Psoas muscle (tissue), 8 donors: ENCODE measurements at places on chromosomes 12 and 14. TPM values are rescaled to one million over a fixed set of nuclear protein-coding genes. Genes with fewer than 3 reads are reported as not detected.

CLEC9A gene
- total RNA-seq: not detected

SLC25A29 gene
- total RNA-seq: 14.8 TPM

POTEM gene
- not detected for total RNA-seq

FAM90A1 gene
- total RNA-seq: not detected

- DNase-seq: peak; percentile 82
Measured at GRCh38 chr12:10220398-10221077, 7.9 kb downstream of the GABARAPL1 start.

GRCh38 chr14:101960225-101960624 is 4.1 kb upstream of the DYNC1H1 start:
- DNase-seq: no peak

DNA sequence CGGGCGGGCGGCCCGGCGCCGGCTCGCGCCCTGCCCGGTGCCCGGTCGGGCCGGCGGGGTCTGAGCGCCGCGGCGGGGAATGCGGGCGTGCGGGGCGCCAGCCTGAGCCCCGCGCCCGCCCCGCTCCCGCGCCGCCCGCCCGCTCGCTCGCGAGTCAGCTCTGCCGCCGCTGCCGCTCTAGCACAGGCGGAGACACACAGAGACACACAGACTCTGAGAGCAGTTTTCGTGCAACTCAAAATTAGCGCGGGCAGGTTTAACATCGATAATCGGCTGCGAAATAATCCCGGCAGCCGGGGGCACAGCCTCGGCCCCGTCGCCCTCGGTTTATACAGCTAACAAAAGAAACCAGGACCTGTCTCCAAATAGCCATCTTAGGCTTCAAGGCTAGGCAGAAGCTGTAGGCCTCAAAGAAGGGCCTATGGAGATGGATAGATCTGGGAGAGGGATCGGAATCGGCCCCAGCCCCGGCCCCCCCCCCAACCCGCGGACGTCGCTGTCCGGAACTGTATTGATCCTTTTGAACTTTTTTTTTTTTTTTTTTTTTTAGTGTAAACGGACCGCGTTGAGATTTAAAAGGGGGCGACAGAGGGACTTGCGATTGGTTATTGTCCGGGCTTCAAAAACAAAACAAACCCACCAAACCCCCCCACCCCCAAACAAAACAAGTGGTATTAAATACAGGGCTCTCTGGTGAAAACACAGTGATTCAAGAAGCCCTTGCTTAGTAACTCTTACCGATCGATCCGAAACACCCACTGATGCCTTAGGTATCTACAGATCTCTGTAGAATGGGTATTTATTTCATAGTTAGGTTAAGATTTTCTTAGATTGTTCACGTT is 1.1 kb downstream of the ARID2 start:
- peak; percentile 64 for DNase-seq

DNA sequence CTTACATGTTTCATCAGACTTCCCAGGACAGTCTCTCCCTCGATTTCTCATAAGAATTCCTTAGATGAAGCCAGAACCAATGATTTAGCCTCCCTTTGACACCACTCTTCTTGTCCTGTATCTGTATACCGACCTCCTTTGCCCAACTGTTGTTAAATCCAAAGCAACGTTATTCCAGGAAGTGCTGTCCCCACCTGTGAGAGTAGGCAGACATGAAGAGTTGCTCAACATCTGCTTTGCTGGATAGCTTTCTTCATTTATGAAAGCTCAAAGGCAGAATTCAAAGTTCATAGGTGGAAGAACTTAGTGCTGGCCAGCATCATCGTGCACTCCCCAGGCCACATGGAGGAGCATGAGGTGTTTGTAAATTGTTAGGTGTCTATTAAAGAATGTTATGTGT is 55.6 kb downstream of the GTF2A1 start:
- no peak for DNase-seq

GRCh38 chr12:78210894-78211302 is 380.2 kb downstream of the NAV3 start:
- no peak for DNase-seq

GRCh38 chr12:6214633-6215032 is 14.4 kb downstream of the CD9 start:
- DNase-seq: no peak

- DNase-seq: no peak
Measured at GRCh38 chr14:54662491-54663133, 95.7 kb downstream of the SAMD4A start.

GRCh38 chr14:96519970-96520369 is 17.8 kb downstream of the PAPOLA start:
- no peak for DNase-seq

DNA sequence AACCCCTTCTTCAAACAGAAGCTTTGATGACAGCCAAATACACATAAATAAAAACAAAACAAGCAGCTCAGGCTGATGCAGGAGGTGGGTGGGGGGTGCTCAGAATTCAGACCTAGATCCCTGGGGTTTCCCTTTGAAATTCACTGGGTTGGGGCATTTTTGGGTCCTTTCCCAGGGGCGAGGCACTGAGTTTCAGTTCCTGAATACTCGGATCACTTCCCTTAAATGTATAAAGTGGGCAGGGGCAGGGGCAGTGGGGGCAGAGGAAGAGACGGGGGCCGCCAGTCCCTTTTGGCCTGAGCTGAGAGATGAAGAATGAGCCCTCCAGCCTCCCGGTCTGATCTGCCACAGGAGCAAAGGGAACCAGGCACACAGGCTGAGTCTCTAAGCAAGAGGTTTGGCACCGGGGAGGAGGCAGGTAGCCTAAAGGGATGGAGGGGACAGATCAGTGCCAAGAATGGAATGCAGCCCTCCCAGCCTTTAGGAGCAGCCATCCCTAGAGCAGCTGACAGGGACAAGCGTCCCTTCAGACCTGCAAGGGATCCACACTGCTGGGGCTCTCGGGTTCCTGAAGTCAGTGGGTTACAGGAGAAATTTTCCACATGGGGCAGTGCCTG is 20.3 kb downstream of the KDM2B start:
- no peak for DNase-seq

DNA sequence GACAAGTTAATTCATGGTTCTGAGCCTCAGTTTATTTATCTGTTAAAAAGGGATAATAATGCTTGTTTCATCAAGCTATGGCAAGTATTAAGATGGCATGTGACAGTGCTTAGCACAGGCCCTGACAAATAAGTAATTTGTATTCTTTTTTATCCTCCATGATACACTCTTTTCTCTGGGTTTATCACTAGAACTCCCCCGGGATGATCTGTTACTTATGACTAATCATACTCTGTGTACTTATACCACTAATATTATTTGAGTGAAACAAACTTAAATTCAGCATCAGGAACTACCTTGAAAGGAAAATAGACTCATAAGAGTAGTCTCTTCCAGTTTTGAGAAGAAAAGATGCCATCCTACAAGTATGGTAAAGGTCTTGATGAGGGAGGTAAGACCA is 283.8 kb downstream of the PAWR start:
- no peak for DNase-seq
